ENCODE measurements at places on chromosomes 6 and 20.

- DNase-seq = no peak
Observed at GRCh38 chr6:153800580-153801188, 238.4 kb upstream of the OPRM1 start.

DNA sequence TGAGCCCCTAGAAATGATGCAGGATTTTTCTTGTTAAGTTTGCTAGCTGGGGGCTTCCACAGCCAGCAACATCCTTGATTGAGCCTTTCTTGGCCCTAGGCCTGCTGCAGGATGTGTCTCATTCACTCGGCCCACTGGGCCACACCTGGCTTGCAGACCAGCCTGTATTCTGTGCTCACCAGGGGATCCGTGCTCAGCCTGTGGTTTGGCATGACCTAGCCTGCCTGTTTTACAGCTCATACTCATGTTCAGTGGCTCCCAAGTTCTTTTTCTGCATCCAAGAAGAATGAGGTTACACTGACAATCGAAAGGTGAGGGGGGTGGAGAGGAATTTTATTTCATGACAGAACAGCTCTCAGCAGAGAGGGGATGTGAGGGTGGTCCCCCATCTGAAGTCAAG, 263.4 kb downstream of the RIMS1 start:
- DNase-seq = no peak

DNA sequence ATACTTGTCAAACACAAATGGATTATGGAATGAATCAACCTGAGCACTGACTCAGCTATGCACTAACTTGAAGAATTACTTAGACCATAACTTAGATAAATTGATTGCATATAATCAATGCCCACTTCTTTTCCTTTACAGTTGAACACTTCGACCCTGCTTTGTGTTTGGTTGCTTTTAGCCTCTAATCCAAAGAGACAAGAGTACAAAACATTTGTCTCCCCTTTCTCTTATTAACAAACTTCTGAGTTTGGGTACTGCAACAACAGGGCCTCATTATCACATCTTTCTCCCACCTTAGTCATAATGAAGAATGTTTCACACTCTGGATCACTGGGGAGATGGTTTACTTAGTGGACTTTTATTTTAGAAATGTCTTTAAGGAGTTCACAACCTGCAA, 2.6 kb upstream of the TAAR6 start:
- DNase-seq = no peak

- DNase-seq = peak; percentile 74
Observed at GRCh38 chr20:33653218-33653899, 8.8 kb upstream of the C20orf144 start.

GRCh38 chr20:52104546-52105441, 86.8 kb downstream of the ZFP64 start:
- peak; percentile 50 for DNase-seq

DNA sequence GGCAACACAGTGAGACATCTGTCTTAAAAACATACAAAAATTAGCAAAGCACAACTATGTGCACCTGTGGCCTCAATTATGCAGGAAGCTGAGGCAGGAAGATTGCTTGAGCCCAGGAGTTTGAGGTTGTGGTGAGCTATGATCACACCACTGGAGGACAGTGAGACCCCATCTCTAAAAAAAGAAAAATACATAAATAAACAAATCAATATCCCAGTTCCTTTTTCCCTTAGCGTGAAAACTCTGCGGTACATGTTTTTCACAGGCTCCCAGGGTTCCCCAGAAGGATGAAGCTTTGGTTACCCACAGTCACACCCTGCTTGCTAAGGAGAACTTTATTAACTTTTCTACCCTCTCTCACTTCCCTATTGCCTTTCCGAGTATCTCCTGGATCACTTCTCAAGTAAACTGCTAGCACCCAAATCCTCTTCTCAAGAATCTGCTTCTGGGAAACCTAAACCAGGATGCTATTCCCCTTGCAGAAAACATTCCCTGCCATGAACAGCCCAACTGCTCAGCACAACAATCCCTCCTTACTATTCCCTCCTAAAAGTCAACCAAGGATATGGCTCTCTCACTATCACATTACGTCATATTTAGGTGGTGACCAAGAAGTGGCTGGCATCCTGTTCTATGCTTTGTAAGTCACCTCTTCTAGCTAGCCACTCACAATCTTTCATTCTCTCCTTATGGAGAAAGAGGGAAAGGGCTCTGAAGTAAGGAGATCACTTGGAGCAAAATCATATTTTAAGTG, 122.4 kb downstream of the IPCEF1 start:
- no peak for DNase-seq

Data from EH (cell line).